ENCODE measurements at places on chromosomes 7 and 10. TPM values are rescaled to one million over a fixed set of nuclear protein-coding genes. Genes with fewer than 3 reads are reported as not detected.

GRCh38 chr7:81791568-81792518 is 22.0 kb upstream of the HGF start:
- DNase-seq, result no peak

GRCh38 chr7:36023033-36023560 is 130.0 kb upstream of the EEPD1 start:
- DNase-seq, result no peak

The ASB13 gene
- total RNA-seq, result 14.3 TPM

DNA sequence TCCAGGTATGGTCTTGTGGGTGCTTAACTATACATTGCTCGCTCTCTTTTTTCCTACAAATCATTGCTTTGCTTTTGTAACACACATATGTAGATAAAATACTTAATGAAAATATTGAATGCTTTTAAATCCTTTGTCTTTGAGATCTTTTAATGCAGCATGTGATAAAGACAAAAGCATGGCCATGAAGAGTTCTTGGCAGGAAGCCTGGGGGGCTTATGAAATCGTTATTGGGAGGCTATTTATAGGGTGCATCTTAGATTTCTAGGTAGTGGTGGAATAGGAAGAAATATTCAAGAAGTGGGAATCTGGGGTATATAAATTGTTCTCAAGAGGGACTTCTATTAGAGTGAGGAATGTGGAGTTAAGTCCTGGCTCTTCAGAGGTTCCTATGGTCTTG is 21.9 kb downstream of the UBE2D1 start:
- DNase-seq, result no peak

DNA sequence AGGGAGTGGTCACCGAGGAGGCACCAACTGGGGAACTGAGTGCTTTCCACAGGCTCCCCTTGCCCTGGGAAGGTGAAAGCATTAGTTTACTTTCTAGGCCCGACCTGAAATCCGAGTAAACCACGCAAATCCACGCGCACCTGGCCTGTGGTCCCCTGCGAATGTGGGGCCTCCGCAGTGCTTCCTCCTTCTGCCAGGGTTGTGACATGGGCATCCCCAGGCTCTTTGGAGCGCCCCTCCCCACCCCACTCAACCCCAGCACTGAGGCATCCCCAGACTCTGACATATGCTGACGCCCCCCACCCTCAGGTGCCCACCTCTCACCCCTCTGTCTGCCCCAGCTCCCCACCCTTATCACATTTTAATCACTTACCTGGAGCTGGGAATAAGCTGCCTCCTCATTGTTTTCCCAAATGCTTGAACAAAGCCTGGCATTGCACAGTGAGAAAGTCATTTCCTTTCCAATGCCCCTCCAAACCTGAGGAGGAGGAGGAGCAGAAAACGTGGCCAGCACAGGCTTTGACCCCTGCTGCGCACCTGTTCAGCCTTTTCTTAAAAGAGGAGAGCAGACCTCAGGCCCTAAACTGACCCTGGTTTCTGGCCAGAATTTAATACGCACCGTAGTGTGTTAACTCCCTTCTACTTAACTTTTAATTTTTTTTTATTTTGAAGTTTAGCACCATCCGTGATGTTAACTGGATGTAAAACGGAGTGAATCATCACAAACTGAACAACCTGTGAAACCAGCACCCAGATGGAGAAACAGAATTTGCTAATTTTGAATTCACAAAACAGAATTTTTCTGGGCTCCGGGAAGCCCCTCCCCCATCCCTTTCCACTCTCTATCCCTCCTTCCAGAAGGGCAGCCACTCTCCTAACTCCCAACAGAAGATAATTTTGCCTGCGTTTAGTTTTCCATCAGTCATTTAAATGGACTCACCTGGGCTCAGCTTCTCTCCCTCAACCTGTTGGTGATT is 129.4 kb downstream of the WDR11 start:
- DNase-seq, result no peak

Measured in activated naive CD4-positive, alpha-beta T cell treated with anti-CD3 and anti-CD28 coated beads, Interleukin-2, amount 50 U/mL, for 72 hours (primary cell).